ENCODE measurements at places on chromosomes 1 and 21.
A peak's percentile ranks its signal among the peaks of the same experiment; 100 is the strongest.

DNA sequence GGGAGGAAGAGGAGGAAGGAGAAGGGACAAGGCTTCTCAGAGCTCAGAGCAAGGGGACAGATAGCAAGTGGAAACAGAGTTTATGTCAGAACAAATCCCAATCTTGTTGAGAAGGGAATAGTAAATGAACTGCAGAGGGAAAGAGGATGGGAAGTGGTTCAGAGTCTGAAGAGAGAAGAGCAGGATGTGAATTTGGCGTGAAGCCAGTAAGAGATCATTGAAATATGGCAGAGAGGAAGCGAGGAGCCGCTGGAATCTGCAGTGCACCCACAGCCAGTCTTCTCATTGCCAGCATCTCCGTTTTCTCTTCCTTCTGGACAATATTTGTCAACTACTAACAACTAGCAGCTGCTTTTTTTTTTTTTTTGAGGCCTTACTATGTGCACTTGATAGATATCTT is 19.1 kb downstream of the OLFML3 start:
- no peak for DNase-seq

- no peak for DNase-seq
Observed at GRCh38 chr1:232328486-232329102, 301.3 kb downstream of the SIPA1L2 start.

GRCh38 chr1:160575112-160575664 is 4.1 kb downstream of the CD84 start:
- peak; percentile 43 for DNase-seq

DNA sequence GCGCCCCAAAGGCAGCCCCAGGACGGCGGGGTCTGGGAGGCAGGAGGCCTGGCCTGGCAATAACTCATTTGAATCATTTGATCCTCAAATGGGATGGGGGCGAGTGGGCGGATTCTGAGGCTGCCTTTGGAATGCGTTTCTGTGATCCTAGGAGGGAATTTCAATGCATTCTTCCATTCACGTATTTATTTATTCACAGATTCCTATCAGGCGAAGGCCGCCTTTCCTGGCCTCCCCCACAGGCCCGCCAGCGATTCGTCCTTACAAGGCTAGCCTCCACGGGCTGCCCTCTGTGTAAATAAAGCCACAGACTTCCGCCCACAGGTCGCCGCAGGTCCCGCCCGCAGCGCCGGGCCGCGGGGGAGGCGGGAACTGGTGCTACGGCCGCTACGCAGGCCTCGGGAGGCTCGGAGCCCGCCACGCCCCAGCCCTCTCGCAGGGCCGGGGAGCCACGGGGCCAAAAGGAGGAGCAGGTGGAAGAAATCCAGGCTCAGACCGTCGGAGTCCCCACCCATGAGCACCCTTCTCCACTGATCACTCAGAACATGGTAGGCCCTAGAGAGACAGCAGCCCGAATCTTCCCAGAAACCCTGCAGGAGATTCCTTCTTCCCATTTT is 31.3 kb upstream of the JUN start:
- peak; percentile 93 for DNase-seq

GRCh38 chr1:205928317-205928716 is 14.9 kb downstream of the SLC26A9 start:
- no peak for DNase-seq

GRCh38 chr1:201328576-201328975 is 45.3 kb downstream of the PKP1 start:
- no peak for DNase-seq

DNA sequence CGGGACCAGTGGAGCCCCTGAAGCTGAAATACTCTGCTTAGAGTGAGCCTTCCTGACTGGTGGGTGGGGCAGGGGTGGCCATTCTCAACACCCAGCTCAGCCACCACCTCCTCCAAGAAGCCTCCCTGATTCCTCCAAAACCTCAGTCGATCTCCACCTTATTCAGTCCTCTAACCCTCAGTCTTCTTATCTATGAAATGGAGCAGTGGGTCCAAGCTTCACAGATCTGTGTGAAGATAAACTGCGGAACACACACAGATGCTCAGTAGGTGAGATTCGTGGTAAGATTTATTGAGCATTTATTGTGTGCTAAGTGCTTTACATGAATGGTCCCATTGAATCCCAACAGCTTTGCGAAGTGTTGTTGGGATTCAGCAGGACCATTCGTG is 93.1 kb upstream of the RUNX3 start:
- DNase-seq: no peak

- no peak for DNase-seq
Observed at GRCh38 chr1:165411396-165411795, 33.5 kb downstream of the RXRG start.

- DNase-seq: no peak
Observed at GRCh38 chr1:65022216-65022615, 55.9 kb upstream of the JAK1 start.

Measured in upper lobe of left lung (tissue), 6 donors.